ENCODE measurements at places on chromosomes 4 and X.

GRCh38 chr4:65831828-65832227, 161.5 kb upstream of the EPHA5 start:
- no peak for DNase-seq

GRCh38 chrX:10507181-10507580, 113.2 kb downstream of the MID1 start:
- no peak for DNase-seq

DNA sequence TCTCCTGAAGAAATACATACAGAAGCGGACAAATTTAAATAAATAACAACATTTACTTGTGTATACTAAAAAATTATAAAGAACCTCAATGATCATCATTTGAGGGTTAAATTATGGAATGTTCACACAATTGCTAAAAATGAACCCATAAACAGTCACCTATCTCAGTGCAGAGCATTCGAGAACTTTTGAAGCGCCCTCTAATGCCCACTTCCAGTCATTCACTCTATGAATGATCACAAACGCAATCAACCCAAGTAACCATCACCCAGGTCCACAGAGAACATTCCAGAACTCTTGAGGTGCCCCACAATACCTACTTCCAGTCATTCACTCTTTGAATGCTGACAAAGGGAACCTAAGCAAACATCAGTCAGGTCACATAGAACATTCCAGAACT, 103.5 kb upstream of the PLAC1 start:
- no peak for DNase-seq

DNA sequence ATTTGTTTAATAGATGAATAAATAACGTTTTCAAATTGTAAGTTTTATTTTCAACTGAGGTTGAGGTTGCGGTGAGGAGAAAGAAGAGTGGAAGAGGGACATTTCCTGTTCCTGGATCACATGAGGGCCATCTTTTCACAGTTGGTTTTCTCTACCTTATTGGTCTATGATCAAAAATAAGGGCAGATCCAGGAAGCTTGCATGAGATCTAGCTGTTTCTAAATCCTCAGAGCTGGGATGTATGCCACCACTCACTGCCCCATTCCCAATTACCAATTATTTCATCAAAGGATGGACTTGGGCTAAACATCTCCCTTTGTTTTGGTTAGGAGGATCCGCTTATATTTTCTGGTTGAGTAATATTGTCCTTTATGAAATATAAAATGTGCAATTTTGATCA, 104.8 kb upstream of the TLL1 start:
- DNase-seq, result no peak

DNA sequence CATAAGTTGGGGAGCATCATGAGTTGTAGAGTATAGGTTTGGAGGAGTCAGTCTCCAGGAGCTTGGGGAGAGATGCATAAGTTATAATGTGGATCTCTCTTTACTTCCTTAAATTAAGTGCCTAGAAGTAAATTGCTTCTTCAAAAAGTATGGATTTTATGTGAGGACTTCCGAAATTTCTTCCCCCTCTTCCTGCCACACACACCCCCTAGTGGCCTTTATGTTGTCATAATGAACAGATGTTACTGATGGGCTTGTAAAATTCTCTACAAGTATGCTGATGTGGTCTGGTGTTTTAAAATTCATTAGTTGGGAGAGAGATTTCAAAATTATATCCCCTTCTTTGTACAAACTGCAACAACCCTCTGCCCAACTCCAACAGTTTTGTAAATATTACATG, 2.3 kb upstream of the METTL14 start:
- no peak for DNase-seq

DNA sequence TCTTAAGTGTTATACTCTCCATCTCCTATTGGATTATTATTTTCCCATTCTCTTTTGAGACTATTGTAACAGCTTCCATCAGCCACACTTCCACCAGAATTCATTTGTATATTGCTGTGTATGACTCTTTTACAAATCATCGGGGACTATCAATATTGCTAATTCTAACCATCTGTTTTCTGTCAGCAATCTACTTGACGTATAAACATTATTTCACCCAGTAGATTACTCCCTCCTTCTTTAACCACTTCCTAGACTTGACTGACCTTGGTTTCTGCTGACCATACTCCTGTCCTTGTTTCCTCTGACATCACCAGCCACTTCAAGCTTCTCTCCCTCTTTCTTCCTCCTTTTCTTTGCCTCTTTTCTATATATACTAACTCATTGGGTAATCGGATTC, 402.9 kb downstream of the PCDH18 start:
- DNase-seq, result no peak

DNA sequence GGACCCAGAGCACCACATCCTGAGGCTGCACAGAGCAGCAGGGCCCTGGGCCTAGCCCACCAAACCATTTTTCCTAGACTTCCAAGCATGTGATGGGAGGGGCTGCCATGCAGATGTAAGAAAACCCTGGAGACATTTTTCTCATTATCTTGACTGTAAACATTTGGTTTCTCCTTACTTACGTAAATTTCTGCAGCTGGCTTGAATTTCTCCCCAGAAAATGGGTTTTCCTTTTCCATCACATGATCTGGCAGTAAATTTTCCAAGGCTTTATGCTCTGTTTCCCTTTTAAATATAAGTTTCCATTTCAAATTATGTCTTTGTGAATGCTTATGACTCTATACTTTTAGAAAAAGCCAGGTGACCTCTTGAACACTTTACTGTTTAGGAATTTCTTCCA, 945.9 kb upstream of the NDST4 start:
- no peak for DNase-seq

GRCh38 chr4:101956068-101956825, 165.7 kb downstream of the BANK1 start:
- no peak for DNase-seq

DNA sequence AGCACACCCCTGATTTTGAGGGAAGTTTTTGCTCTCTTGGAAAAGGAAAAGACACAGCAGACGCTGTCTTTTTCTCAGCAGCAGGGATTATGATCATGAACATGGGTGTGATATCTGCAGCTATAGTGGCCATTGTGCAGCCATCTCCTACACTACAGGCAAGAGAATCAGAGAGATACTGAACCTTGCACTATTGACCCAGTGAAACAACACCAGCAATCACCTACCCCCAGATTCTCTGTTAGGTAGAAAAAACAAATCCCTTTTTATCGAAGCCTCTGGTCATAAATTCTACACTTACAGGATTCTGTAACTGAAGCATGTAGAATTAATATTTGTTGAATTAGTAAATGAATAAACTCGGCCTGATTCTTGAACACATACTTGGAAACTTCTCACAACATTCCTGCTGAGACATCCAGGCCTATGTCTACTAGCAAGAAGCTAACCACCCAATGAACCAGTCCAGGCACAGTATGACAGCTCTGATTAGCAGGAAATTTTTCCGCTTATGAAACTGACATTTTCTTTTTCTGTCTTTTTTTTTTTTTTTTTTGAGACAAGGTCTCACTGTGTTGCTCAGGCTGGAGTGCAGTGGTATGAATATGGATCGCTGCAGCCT, 5.0 kb upstream of the AFAP1 start:
- DNase-seq, result no peak

DNA sequence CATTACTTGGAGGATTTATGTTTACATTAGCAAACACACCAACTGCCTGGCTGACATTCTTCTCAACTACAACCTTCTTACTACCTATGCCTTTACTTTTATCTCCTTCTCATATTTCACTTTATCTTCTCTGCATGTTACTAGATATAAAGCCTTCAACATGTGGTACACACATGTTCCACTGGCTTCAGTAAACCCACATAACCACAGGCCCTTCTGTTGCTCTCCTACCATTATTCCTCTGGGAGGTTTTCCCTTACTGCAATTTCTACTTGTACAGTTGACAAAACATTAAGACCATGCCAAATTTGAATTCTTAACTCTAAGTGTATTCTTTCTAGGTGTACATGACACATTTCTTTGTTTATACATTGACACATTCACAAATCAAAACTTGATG, 133.1 kb downstream of the ARAP2 start:
- DNase-seq, result no peak

DNA sequence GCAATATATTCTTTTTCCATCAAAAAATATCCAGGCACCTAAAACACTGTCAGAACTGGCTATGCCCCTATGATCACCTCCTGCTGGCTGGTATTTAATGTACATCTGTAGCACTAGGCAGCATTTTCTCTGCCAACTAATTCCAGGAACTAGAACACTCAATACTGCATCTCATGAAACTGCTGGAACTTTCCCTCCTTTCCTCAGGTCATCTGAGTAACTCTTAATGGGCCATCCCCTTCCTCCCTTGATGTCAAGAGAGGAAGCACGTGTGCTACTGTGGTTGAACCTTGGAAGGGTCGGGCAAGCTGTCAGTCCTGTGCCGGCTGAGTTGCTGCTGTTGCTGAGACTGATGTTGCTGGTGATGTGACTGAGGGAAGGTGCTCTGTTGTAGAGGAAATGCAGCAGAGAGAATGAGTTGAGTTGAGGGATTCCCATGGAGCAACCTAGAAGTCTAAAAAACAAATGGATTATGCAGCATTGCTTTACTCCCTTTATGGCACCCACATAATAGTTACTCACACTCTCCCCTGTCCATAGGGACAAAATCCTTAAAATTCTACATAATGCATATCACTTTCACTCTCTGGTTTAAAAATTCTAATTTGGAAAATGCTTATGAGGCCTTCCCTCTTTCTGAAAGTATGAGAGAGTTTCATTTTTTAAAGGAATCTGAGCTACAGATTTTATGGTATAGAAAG, 39.5 kb downstream of the TMEM165 start:
- no peak for DNase-seq

- DNase-seq, result no peak
Measured at GRCh38 chr4:136581119-136581518, 951.2 kb downstream of the PCDH18 start.

DNA sequence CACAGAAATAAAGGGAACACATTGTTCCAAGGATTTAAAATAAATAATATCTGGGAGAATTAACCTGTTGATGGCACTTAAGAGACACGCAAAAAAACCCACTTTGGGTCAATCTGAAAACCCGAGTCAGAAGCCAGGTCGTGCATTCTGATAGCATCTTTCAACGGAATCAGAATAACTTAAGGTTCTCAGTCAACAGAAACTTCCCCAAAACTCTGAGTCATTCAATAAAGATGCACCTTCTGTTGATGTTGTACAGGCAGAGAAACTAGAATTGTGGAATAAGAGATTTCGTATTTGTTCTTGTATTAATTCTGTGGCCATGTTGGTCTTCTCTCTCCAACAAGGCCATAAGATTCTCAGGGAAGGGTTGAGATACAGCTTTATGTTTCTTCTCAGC, 78.2 kb downstream of the MAOB start:
- no peak for DNase-seq

GRCh38 chr4:185122681-185123345, 20.3 kb upstream of the SLC25A4 start:
- no peak for DNase-seq

DNA sequence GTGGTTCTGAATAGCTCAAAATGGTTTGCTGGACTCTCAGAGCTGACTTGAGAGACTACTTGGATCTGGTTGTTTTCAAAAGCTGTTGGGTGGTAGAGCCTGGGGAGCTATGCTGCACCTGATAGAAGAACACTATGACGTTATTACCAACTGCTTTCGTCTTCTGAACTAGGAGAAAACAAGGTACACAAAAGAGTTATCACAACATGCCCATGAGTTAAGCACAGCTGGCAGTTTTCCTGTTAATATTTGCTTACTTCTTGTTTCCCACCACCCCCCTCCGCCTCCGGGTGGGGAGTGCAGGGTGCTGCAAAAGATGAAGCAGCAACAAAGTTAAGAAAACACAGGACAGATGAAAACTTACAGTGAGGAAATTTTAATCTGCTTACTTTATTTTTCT, 69.1 kb downstream of the RASL11B start:
- DNase-seq, result no peak

GRCh38 chrX:54641530-54641929, 111.5 kb downstream of the GNL3L start:
- DNase-seq, result no peak

- DNase-seq, result no peak
Measured at GRCh38 chr4:61356696-61357095, 156.6 kb downstream of the ADGRL3 start.

DNA sequence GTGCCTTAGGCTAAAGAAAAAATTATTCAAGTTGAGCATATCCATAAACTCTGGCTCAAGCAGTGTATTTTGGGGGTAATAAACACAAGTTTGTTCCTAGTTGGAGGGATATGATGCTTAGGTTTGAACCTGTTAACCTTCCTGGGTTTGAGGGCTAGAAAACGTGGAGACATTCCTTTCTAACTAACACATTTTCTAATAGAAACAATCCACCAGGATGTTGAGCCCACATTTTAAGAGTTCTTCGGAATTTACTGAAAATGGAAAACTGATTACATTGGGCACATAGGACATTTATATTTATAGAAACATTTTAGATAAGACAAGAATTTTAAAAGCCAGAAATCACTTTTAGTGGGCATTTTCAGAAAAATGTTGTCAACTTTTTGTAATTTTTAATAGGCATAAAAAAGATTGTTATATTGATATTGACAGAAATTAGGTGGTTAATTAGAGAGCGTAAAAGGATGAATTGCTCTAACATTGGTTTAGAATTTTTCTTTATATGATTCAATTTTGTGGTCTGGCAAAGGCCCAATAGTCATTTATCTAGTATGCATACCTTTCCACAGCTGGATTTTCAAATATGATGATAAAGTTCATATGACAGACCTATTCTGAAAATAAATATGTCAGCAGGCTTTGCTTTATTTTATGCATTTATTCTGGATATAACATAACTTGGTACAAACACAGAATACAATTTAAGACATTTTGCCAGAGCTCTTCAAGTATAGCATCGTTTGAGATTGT, 49.2 kb downstream of the CEP44 start:
- no peak for DNase-seq
